ENCODE measurements at places on chromosomes 4 and X.

DNA sequence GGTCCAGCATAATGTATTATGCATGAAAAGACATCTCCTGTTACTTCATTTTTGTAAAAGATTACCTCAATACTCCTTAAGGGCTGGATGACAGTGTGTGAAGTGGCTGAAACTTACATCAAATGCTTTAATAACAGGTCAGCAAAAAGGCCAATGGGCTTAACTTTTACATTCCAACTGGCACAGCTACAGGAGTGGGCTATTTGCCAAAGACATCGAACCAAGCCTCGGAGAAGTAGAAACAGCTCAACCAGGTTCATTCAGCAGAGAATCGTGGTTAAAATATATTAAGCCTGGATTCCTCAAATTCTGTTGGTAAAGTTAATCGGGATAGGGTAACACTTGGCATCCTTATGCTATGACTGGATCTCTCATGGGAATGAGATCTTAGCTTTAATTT is 639.7 kb downstream of the TRIML1 start:
- no peak for DNase-seq

DNA sequence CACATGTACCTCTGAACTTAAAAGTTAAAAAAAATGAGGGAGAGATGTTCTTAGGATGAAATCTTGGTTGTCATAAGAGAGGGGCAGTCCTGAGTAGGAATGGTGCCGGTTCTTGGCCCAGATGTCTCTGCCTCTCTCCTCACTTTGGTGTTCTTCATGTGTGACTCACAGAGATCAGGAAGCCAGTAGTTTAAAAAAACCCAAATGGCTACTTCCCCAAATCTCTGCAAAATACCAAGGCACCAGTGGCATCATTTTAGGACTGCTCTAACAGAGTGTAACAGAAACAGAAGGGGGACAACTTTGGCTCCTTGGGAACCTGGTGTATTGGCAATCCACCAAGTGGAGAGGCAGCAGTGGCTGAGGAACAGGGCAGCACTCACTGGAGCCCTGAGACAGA is 116.8 kb downstream of the SCD5 start:
- no peak for DNase-seq

- DNase-seq, result no peak
Observed at GRCh38 chrX:13008851-13009250, 33.9 kb downstream of the TMSB4X start.

DNA sequence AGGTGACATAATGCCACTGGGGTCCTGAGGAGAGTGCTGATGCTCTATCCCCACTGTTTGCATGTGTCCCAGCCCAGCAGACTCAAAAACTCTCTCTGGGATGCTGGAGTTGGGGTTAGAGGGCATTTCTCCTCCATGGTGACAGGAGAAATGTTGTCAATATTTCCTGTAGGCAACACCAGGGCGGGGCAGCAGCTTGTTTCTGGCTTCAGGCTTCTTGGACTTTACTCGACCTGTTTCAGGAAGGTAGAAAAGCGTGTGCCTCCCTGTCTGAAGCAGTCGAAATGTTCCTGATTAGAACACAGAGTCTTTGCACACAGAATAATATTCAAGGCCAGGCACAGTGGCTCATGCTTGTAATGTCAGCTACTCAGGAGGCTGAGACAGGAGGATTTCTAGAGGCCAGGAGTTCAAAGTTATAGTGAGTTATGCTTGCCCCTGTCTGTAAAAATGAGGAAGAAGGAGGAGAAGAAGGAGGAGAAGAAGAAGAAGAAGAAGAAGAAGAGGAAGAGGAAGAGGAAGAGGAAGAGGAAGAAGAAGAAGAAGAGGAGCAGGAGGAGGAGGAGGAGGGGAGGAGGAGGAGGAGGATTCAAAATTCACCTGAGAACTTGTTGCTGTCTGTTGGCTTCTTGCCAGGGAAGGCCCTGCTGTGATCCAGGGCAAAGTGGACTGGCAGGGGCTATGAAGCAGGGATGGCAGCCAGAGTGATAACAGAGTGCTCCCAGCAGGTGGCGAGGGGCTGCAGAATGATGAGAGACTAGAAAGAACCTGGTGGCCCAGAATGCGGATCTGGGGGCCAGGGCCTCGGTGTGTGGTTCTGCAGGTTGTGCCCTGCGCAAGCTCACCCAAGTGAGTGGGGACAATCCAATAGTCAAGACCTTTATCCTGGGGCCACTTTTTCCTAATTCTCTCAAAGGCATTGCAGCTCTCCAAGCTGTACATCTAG is 82.9 kb downstream of the RTL5 start:
- DNase-seq, result no peak

DNA sequence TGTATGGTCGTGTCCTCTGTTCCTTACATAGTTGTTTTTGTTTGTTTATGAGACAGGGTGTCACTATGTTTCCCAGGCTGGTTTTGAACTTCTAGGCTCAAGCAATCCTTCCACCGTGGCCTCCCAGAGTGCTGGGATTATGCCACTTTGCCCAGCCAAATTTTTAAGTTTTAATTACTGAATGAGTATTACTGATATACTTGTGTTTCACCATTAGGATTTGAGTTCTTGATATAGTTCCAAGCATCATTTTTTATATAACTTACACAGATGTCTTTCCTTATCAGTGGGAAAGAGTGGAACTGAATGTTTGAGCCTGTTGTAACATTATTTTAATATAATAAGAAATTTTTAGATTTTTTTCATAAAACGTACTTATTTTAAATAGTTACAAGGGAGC is 20.4 kb downstream of the TMEM165 start:
- no peak for DNase-seq

DNA sequence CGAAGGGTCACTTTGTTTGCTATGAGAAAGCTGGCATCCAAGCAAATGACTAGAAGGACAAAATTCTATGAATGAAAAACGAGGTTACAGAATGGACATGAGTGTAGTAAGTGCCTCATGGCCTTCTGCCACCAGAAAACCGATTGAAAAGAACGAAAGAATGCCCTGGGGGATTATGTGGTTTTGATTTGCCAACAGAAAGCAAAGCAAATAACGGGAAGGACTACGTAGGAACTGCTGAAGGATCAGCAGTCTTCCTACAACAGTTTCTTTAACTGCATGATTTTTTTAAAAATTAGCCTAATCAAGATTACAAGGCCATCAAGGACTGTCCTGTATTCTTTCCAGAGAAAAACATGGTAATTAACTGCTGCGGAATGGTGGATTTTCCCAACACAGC is 50.6 kb downstream of the NRK start:
- no peak for DNase-seq

DNA sequence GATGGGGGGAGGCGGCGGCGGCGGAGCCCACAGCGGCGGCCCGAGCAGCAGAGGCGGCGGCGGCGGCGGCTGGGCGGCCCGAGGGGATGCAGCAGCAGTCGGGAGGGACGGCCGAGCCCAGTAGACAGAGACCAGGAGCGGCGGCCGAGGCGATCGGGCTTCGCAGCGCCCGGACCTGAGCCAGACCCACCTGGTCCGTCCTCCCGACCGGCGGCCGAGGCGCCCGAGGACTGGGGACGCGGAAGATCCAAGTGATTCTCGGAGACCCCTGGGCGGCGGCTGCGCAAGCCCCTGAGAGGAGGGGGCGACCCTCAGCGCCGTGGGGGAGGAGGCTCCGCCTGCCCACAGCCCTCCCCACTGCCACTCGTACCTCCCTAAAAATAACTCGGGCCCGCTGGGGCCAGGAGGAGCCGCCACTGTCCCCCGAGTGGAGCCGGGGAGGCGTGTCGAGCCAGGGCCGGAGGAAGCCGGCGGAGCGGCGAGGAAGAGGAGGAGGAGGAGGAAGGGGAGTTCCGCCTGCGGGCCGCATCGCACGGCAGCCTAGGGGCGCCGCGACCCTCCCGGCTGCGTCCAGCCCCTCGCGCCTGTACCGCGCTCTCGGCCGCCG is 608 bp downstream of the RAPGEF2 start:
- peak; percentile 32 for DNase-seq

DNA sequence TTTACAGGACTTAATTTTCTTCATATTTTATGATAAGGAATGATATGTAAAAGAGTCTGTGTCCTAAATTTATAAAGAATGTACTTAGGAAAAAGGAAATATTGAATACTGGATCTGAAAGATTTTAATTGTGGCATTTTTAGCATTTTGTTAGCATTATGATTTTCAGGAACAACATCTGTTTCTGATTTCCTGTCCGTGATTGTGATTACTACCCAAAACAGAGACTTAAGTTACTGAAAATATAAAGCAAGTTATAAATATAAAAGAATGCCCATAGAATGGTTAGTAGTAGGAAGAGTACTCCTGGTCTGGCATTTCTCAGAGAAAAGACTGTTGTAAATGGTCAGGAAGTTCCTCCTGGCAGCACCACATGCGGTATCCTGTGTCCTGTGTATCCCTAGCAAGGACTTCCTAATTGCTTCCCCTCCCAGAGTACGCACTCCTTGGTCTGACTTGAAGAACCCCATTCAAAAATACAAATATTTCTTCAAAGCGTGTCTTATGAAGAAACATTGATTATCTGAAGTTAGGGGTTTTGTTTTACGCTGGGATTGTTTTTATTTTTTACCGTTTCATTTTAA is 88.9 kb downstream of the RS1 start:
- DNase-seq, result no peak

DNA sequence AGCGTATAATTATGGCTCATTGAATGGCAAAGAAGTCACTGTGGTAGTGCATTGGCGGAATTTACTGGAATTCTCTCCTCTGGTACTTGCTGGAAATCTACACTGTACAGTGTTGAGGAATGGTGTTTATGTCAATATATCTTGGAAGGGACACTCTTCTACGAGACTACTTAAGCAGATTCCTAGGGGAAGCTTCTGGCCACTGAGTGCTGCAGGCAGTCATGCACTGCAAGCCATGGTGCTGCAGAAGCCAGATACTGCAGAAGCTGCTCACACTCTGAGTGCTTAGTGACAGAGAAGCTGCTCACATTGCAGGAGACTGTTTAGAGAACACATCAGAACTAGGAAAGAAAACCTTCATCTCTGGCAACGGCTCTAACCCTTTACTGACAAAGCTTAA is 725.0 kb downstream of the CCSER1 start:
- DNase-seq, result no peak

DNA sequence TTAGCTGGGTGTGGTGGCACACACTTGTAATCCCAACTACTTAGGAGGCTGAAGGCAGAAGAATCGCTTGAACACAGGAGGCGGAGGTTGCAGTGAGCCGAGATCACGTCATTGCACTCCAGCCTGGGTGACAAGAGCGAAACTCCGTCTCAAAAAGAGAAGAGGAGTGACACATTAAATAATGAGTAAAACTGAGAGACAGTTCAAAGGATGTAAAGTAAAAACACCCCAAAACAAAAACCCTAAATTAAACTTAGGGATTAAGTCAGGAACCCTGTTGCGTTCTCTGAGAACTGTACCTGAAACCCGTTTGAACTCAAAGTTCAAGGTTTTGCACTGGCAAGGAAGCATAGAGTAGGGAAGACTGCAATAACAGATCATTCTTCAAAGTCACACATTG is 141.7 kb downstream of the BRWD3 start:
- DNase-seq, result no peak

- no peak for DNase-seq
Observed at GRCh38 chr4:139872274-139872673, 206.7 kb downstream of the MGST2 start.

DNA sequence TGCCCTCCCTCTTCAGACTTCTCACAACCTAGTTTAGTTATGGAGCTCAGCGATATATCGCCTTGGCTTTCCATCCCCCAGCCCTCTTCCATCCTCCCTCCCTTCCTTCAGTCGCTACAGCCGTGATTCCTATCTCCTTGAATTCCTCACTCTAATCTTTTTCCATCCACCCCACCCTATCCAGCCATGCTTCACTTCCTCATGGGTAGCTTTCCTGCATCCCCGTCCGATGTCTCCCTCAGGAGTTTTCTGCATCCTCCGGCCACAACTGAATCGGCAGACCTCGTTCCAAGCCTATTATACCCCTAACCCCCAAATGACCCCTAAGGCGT is 456 bp downstream of the SNX12 start:
- no peak for DNase-seq

DNA sequence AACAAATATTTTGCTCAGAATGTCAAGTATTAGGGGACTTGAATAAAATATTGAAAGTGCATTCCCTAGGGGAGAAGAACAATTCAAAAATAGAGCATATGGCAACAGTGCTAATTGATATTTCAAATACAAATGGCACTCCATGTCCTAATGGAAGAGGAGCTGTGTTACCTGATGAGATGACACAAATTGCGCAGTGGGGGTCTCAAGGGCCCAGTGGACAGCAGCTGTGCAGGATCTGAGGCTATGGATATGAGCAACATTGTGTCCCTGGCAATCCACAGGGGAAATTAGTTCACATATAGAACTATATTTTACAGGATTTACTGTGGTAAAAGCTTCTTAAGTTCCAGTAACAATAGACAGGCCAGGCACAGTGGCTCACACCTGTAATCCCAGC is 17.4 kb upstream of the USP46 start:
- DNase-seq, result no peak

GRCh38 chrX:152958047-152958446 is 35.9 kb downstream of the PNMA5 start:
- no peak for DNase-seq

DNA sequence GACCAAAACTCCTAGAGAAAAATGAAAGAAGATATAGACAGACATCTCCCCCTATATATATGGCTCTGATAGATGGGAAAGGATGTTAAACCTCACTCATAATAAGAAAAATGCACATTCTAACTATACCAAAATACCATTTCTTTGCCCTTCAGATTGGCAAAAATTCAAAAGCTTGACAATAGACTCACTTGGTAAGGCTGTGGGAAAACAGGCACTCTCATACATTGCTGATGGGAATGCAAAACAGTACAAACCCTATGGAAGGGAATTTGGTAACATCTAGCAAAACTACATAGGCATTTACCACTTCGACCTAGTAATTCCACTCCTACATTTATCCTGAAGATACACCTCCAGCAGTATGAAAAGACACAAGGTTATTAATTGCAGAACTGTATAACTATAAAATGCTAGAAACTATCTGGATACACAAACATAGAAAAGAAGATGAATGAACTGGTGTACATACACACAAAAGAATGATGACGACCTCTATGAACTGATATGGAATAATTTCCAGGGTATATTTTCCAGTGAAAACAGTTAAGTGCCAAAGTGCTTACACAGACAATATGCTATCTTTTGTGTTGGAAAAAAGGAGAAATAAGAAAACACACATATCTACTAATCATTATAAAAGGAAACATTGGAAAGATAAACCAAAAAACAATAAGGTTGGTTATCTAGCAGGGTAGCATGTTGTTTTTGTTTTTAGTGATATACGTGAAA is 48.5 kb downstream of the WDFY3 start:
- no peak for DNase-seq

DNA sequence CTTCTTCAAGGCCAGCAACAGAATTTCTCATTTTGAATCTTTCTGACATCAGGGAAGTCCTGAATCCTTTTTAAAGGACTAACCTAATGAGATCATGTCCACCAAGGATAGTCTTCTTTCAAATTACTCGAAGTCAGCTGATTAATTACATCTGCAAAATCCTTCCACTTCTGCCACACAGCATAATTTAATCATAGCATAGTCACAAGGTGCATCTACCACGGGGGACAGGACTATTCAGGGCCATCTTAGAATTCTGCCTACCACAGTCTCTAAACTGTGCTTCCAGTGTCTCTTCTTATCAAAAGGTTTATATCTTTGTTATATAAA is 53.7 kb downstream of the ATP10D start:
- no peak for DNase-seq
